Activated CD8-positive, alpha-beta memory T cell treated with anti-CD3 and anti-CD28 coated beads for 1 hour (primary cell): ENCODE measurements at places on chromosomes 13 and 19.

- no peak for DNase-seq
These were observed 785.0 kb upstream of the MIR17HG start for GRCh38 chr13:90562443-90562842.

DNA sequence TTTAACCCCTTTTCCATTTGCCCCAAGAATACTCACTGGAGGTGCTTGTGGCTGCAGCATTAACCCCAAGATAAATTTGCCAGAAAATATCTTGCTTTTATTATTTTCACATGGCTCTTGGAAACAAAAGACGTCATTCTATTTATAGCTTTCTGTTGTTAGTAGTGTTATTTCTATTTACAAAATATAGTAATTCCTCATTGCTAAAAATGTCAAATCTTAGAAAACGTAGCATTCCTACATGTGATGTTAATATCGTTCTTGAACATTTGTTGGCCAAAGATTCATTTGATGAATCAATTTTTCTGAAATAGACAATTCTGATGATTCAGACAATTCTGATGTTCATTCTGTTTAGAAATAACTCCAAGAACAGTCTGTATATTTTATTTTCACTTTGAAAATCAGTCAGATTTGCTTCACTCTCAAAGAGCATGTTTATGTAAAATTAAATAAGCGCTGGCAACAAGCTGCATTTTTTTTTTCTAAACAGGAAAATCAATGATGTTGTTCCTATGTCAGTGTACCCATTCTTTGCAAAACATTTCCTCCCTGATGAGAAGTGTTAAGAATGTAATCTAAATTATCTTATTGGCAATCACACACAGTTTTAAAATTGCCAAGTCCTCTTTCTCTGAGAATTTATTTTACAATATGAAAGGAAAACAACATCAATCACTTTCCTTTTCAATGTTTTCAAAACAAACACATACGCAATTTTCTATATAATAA, 334.0 kb downstream of the KCTD12 start:
- no peak for DNase-seq

DNA sequence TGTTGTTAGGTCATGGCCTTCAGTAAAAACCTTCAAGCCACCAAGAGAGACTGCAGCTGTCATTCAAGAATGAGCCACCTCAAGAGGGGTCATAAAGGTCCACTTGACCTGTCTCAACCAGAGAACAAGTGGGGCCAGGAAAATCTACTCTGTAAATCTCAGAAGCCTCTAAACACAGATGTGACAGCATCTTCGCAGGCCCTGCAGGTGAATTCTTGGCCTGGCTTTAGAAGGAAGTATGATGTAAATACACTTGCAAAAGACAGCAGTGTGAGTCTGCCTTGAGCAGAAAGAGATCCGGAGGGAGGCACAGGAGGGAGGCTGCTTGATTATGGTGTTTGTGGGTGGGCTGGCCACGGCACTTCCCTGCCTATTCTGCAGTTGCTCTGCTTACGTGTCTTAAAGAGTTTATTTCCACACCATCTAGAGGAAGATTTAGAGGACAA, 1082.9 kb downstream of the UQCRFS1 start:
- no peak for DNase-seq

DNA sequence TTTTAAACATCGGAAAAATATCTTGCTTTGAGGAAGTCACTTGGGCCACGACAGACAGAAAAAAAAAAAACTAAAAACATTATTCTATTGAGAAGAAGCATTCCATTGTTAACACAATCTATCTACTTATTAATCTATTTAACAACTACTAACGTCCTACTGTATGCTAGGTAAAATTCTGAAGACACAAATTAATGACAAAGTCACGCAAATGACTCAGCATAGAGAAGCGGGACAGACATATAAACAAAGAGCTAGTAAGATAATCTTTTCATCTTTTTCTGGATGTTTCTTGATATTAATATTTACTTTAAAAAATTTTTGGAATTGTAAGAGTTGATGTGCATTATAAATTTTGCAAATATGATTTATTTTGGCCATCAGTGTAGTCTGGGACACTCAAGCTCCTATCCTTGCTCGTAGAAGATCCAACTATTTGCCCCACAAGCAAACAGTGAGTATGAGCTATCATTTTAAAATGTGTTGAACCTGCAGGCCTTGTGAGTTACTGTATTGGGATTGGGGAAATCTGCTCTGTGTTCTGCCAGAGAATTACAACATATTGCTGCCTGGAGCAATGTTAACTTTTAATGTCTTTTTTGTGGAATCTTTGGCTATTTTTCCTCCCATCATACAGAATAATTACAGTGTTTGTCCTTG, 109.1 kb downstream of the PCDH9 start:
- no peak for DNase-seq

GRCh38 chr13:102589301-102589822, 7.4 kb upstream of the TPP2 start:
- no peak for DNase-seq
